ENCODE measurements at places on chromosomes 2 and 18.

- DNase-seq, result no peak
These were observed 226.7 kb downstream of the GULP1 start for GRCh38 chr2:188518381-188518780.

DNA sequence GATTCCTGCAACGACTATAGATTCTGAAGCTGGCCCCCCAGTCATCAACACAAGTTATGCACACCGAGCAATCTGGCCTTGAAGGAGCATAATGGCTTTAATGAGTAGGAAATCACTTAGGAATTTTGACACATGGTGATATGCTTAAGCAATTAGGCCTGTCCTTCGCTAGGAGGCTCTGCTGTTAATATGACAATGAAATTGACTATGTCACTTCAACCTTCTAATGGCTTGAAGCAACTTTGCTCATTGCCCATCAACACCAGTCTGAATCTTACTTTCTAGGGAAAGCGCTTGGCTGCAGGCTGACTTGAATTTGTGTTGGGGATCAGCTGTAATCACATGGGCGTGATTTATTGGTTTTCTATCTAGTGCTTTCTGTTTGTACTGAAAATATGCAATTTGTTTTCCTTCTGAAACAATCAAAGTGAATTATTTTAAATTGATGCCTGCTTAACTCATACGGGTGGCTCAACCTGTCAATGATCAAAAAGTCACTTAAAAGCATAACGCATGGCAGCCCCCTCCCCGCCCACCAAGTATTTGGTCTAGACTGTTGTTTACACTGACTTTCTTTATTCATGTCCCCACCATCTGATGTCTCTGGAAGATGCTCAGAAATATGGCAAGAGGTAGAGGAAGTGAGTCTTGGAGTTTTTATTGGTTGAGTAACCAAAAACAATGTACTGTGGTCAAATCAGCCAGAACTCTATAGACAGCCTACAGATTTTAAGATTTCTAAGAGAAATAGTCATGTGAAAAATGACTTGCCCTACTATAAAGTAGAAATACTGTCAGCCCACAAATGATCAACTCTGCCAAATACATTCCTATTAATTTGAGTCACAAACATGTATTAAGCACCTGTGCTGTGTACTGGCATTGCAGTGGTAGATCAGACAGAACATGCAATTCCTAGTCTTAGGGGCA lies 344.9 kb downstream of the RBM43 start:
- DNase-seq, result no peak

DNA sequence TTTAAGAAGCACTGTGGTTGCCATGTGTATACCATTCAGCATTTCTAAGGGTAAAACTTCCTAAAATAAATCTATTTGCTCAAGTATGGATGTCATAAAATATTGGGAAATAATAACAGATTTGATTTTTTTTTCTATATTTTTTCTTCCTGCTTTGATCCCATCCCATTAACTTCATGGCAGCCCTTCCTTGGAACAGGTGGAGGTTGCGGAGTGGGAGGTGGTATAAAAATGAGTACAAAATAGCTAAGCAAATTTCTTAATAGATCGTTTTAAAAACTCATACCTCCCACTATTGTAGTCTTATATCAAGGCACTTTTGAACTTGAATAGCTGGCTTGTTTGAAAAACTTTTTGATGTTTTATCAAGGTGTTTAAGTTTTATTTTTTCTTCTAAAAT lies 152.1 kb upstream of the KYNU start:
- DNase-seq, result no peak

DNA sequence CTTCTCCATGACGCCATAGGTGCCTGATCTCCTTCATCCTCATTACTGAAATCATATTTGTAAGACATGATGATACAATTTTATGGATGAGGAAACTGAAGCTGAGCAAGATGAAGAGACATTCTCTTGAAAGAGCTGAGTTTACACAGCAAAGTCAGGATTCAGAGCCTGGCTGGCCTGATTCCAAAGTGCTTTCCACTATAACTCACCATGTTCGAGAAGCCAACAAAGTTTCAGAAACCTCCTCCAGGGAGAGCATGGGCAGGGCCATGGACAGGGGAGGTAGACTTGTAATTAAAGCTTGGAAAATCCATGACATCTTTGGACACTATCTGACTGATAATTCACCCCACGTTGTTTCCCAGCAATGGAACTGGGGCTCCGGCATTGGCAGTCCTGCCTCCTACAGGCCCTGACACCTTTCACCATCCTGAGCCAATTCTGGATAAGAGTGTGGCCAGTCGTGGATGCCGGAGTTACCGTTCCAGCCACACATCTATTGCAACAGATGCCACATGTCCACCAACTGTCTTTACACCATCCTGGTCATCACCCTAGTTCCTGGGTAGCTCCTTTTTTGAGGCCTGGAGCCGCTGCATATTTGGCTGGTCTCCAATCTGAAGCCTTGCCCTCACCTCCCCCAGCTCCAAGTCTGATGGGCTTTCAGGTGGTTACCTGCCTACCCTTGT lies 85.0 kb upstream of the PPP1CB start:
- no peak for DNase-seq

DNA sequence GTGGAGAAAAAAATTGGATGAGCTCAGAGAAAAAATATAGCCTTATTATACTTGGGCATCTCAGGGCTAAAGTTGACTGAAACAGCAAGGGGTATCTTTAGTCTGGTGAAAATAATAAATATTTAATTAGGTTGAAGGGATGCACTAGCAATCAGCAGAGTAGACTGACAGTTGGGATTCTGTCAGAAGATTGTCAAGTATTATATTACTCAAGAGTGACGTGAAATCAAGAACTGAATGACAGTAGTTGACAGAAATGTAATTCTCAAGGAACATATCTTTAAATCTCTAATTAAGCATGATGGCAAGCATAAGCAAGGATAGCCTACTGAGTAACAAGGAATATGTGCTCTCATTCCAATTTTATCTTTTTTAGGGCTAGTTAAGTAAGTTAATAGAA lies 1301.1 kb downstream of the DSC3 start:
- DNase-seq, result no peak

- no peak for DNase-seq
These were observed 429.4 kb downstream of the MBD2 start for GRCh38 chr18:53795061-53795460.

- DNase-seq, result no peak
These were observed 65.9 kb upstream of the ZFP36L2 start for GRCh38 chr2:43292297-43292696.

Measured in CD4-positive, alpha-beta T cell treated with Interleukin-6 for 4 hours (primary cell).